Right hindlimb (tissue), 1 donor: ENCODE measurements at places on chromosomes 2 and 18.
A peak's percentile ranks its signal among the peaks of the same experiment; 100 is the strongest.

GRCh38 chr2:72894514-72894913 lies 7.3 kb downstream of the SPR start:
- no peak for DNase-seq

DNA sequence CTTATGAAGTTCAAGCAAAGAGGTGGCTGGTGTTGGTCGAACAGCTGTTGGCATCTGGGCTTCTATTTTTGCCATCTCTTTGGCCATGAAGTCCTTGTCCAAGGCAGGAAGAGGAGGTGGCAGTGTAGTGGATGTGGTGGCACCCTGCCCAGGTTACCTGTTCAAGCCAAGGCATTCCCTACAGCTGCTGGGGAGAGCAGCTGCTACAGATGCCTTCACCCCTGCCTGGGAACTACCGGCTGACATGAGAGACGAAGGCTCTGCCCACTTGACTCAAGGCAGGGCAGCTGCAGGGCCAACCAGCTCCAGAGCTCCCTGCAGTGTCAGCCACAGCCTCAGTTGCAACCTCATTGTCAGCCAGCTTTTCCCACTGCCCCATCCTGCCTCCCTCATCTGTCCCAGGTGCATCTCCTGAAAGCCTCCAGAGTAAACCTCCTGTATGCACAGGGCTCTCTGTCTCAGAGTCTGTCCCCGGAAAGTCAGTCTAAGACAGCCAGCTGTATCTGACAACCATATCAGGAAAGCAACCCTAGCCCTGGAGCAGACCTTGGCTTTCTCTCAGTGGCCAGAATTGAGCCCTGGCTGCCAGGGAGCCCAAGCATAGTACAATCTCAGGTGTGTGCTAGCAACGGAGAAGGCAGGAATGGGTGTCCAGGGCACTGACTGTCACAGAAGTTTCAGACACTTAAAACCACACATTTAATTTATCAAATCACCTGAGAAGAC lies 115.9 kb downstream of the RPIA start:
- DNase-seq: no peak

- DNase-seq: no peak
These were observed 4.2 kb downstream of the GPBAR1 start for GRCh38 chr2:218264773-218265561.

DNA sequence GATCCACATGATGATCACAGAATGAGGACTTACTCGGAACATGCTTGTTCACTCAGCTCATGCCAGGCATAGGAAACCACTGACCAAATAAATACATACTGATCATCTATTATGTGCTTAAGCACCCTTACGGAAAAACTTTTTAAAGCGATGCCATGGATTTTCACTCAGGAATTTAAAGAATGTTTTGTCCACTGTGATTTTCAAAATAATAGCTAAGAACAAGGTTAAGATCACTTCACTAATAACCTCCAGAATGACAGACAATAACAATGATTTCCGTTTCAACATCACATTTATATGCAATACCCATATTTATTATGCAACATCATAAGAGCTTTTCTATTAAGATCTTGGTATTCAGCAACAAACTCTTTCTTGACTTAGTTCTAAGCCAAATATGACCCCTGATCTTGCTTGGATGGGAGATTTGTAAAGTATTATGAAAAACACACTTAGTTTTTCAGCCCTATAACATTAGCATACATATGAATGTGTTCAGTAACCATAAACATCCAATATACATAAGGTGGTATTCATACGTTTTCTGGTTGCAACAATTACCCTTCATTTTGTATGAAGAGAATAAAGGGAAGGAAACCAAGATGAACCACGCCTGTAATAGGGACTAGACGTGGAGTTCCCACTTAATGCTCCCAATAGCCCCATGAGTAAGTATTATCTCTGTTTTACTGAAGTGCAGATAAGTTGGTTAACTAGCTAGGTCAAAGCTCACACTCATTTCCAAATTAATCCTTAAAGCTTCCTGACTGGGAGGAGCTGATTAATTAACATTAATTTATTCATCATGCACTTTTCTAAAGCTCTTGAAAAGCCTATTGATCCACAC lies 1.9 kb downstream of the CD302 start:
- no peak for DNase-seq

GRCh38 chr2:219621935-219622334 lies 5.5 kb upstream of the SLC4A3 start:
- no peak for DNase-seq

- DNase-seq: peak; percentile 37
These were observed 90.4 kb downstream of the CERKL start for GRCh38 chr2:181566334-181567032.

GRCh38 chr18:63617049-63617914 lies 26.8 kb downstream of the SERPINB4 start:
- no peak for DNase-seq

DNA sequence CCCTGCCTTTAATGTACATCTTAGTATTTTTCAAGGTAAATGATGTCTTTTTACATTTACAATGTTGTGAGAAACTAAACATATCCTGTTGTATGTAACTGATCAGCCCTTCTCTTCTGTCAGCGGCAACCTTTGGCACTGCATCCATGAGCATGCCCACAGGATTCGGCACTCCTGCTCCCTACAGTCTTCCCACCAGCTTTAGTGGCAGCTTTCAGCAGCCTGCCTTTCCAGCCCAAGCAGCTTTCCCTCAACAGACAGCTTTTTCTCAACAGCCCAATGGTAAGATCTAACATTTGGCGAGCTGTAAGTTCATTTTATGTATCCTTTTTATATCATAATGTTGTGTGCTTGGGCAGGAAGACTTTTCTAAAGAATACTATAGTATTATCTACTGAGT lies 46.9 kb upstream of the SCYGR2 start:
- DNase-seq: no peak

DNA sequence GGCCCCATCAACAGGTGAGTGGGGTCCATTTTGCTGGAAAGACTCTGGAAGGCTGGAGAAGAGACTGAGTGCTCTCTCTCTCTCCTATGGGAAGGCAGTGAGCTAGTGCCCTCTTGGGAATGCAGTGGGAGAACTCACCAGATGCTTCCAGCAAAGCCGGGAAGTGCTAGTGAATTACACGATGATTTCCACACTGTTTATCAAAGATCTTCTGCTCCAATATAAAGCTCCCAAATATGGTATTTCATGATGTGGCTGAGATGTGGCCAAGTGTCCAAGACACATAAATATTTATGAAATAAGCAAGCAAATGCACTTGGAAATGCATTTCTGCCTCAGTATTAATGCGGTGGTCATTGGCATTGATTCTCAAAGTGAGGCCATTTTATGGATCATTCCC lies 135.9 kb downstream of the VAPA start:
- DNase-seq: no peak

- DNase-seq: no peak
These were observed 11.6 kb downstream of the TRPM8 start for GRCh38 chr2:233928594-233929351.

DNA sequence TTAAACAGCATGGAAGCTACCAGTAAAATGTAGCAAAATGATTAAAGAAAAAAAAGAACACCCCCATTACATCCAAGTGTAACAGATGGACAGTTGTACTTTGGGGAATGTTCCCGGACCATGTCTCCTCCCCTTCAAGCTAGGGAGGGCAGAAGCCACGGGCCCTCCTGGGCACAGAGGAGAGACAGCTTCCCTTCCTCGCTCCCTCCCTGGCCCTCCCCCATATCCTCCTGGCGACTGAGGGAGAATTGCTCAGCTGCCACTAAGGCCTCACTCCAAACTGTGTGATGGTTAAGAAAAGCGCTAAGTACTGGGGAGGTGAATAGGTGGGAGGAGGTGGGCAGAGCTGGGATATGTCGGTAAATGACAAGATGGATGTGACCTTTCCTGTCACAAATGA lies 358.0 kb downstream of the HRH4 start:
- no peak for DNase-seq

DNA sequence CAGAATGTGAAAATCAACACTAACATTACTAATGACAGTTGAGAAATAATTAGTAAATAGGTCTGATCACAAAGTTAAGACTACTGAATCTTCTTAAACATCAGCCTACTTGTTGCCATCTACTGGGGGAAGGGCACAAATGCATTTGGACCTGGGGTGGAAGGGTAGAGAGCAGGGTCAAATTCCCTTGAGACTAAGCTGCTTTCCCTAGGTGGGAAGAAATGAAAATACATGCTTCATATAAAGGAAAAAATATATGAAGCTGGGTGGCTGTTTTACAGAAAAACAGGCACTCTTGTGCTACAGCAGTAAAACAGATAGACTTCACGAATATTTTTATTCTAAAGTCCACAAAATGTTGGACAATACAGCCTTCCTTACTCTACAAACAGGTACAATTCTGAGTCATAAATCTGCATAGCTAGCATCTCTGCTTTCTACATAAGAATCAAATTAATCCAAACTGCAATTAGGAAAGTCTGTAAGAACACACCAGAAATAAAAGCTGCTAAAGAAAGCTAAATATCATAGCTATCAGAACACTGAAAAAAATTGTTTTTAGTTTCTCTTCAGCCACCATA lies 10.9 kb downstream of the TRIP12 start:
- no peak for DNase-seq

- no peak for DNase-seq
These were observed 277.8 kb upstream of the CYRIA start for GRCh38 chr2:16943279-16943958.
